ENCODE measurements at places on chromosomes 3 and 15. TPM values are rescaled to one million over a fixed set of nuclear protein-coding genes. Genes with fewer than 3 reads are reported as not detected.

Gene P2RY1
- total RNA-seq, result 0.08 TPM

Gene TTLL13
- 0.39 TPM for total RNA-seq

Gene PLSCR2
- 0.54 TPM for total RNA-seq

Gene FBXO40
- total RNA-seq, result not detected

Gene C3orf49
- total RNA-seq, result not detected

Gene CAPN7
- 26.5 TPM for total RNA-seq

Gene ADAMTS17
- total RNA-seq, result 1.6 TPM

Gene WDR93
- total RNA-seq, result 0.18 TPM

Gene PARP14
- 46.0 TPM for total RNA-seq

Gene GPR149
- not detected for total RNA-seq

Gene ATP13A4
- not detected for total RNA-seq

Gene DMXL2
- 37.3 TPM for total RNA-seq

Gene LRTM1
- total RNA-seq, result not detected

Gene CDHR4
- total RNA-seq, result not detected

Gene ARL6
- 8.8 TPM for total RNA-seq

Gene PPP1R14D
- 0.64 TPM for total RNA-seq

Gene GLDN
- total RNA-seq, result 0.57 TPM

Gene RTP1
- total RNA-seq, result not detected

Gene IQCF5
- not detected for total RNA-seq

Gene DPH3
- total RNA-seq, result 16.5 TPM

Gene RCCD1
- 23.6 TPM for total RNA-seq

Gene ZNF619
- 1.3 TPM for total RNA-seq

Gene SLC24A5
- total RNA-seq, result not detected

Gene PEX11A
- total RNA-seq, result 6.2 TPM

Gene PLA2G4E
- not detected for total RNA-seq

Gene CLASP2
- 40.4 TPM for total RNA-seq

Gene DUOX1
- 0.31 TPM for total RNA-seq

Gene GUCA1C
- not detected for total RNA-seq

Gene ECE2
- not detected for total RNA-seq

Gene SPCS1
- total RNA-seq, result 93.2 TPM

Gene CD96
- total RNA-seq, result not detected

Gene BLM
- 23.9 TPM for total RNA-seq

Gene CRABP1
- 6.7 TPM for total RNA-seq

Gene PAK6
- total RNA-seq, result 6.3 TPM

Gene P2RY14
- total RNA-seq, result not detected

Gene PLSCR5
- not detected for total RNA-seq

Gene ANKRD34C
- total RNA-seq, result not detected

Gene EPHB1
- 0.46 TPM for total RNA-seq

Gene RASSF1
- total RNA-seq, result 17.4 TPM

Gene ARL8B
- total RNA-seq, result 51.8 TPM

Gene DCP1A
- total RNA-seq, result 14.4 TPM

Gene MELTF
- total RNA-seq, result 18.7 TPM

Gene GOLGA8J
- 0.44 TPM for total RNA-seq

Gene SLC9C1
- total RNA-seq, result not detected

Gene MESP2
- 1.1 TPM for total RNA-seq

Gene WDR53
- total RNA-seq, result 18.6 TPM

Gene FGF7
- total RNA-seq, result not detected

Gene MST1R
- 27.5 TPM for total RNA-seq

Gene LRRC31
- not detected for total RNA-seq

Gene SGO1
- 14.8 TPM for total RNA-seq

Gene TMC3
- total RNA-seq, result not detected

Gene TMEM40
- 1.3 TPM for total RNA-seq

Gene BMF
- 7.8 TPM for total RNA-seq

Gene TIMP4
- total RNA-seq, result not detected

Gene PCLAF
- total RNA-seq, result 97.8 TPM

Gene KNG1
- 0.23 TPM for total RNA-seq

Gene LMAN1L
- total RNA-seq, result not detected

Data from Panc1 (cell line).